Stimulated activated CD4-positive, alpha-beta T cell treated with anti-CD3 and anti-CD28 coated beads, TNF-alpha, amount 100 ng/mL, for 1 hour (primary cell): ENCODE measurements at places on chromosomes 4 and X.

- DNase-seq = no peak
Measured at GRCh38 chr4:156118507-156119220, 165.0 kb upstream of the CTSO start.

GRCh38 chrX:40622479-40623138 lies 619 bp upstream of the MPC1L start:
- DNase-seq = no peak

- DNase-seq = no peak
Measured at GRCh38 chr4:44777115-44777514, 50.8 kb upstream of the GNPDA2 start.

DNA sequence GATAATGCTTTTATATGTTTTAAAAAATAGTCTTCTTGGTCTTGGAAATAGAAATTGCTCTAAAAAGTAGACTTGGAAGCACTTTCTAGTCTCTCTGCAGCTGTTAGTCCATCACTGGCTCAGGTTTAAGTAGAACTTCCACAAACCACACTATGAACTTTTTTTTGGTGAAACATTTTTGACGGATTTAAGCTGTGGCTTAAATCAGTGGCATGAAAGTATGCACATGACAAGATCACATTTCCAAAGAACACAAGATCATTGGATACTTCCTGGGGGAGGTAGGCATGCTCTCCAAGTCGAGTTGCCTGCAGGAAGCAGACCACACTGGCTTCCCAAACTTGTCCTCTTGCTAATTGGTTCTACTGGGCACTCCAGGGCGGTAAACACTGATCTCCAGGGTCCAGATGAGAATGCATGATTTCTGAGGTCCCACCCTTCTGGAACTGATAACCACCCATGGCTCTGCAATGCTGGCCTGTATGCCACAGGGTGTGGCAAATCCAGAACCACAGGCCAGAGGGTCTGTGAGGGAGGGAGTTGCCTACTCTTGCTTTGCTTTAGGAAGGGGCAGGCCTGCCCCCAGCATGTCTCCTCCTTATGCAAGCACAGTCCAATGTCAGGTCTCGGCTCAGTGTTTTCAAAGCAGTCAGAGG lies 331.9 kb upstream of the SFRP2 start:
- no peak for DNase-seq

DNA sequence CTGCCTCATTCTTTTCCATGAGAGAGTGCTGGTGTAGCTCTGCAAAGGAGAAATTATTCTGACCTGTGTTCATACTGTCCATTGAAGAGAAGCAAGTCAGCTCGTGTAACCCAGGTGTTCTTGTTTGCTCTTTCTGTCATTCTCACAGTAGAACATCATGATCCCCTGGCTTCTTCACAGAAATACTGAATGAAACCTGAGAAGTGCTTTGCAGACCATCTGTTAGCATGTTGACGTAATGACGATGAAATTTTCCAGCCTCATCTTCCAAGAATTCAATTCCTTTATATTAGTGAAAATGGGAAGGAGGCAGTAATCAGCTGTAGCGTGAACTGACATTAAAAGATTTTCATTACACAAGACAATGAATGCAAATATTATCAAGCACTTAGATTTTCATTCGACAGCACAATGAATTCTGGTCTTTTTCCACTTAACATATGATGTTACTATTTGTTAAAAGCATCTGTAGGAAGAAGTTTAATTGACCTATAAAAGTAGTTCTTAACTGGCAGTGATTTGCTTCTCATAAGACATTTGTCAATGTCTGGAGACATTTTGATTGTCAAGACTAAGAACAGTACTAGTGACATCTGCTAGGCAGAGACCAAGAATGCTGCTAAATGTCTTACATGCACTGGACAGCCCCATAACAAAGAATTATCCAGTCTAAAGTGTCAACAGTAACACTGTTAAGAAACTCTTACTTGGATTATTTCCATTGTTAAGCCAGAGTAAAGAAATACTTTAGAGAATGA lies 246.3 kb downstream of the BANK1 start:
- no peak for DNase-seq

- DNase-seq = no peak
Measured at GRCh38 chrX:129939986-129940385, 34.0 kb downstream of the UTP14A start.

GRCh38 chr4:4574792-4575191 lies 32.9 kb upstream of the STX18 start:
- DNase-seq = no peak

DNA sequence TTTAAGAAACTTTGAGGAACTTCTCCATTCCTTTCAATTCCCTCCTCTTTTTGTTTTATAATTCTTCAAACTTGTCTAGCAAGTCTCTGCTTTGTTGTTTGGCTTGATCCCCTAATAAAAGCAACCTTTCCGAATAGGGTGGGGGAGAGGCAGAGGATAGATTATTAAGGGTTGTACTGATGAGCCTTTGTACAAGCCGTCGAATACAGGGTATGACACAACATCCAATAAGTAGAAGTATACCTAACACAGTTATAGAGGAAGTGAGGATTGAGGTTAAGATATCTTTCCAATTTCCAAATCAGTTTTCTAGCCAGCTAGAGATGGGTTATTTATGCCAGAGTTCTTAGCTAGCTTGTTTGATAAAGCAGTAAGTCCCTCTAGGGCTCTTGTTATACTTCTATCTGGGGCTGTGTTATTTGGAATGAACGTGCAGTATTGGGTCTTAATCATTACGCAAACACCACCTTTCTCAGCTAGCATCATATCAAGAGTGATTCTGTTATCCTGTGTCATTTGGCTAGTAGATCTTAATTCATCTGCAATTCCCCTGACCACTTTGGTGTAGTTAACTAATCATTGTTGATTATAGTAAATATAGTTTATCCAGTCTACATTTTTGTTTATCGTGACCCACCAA lies 18.5 kb downstream of the METAP1 start:
- no peak for DNase-seq
